Stimulated activated CD8-positive, alpha-beta memory T cell treated with anti-CD3 and anti-CD28 coated beads, Interleukin-7, amount 100 ng/mL, for 1 hour (primary cell): ENCODE measurements at places on chromosomes 3 and 15.

DNA sequence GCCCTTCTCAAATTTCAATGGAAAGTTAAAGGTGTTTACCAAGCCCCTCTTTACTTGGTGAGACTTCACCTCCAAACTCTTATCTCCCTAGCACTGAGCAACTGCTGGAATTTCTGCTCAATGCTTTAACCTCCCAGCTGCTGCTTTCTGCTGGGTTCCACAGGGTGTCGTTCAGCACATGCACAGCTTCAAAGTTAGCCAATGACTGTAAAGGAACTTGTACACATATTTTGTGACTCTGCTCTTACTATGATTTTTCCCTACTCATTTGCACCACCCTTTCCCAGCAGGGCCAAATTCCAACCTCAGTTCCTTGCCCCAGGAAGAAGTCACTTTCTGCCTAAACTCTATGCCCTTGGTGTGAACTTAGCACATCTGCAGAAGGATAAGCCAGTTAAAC is 89.7 kb downstream of the ULK4 start:
- no peak for DNase-seq

DNA sequence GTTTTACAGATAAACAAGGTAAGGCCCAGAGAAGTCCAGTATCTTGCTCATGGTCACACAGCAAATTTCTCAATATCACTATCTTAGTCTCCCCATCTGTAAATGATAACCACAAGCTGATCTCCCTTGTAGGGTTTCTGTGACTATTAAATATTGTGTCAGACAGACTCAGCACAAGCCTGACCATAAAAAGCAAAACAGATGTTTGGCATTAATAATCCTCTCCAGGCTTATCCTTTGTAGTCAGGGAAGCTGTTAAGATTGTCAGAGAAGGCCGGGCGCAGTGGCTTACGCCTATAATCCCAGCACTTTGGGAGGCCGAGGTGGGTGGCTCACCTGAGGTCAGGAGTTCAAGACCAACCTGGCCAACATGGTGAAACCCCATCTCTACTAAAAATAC is 173.2 kb upstream of the PRICKLE2 start:
- DNase-seq: no peak

DNA sequence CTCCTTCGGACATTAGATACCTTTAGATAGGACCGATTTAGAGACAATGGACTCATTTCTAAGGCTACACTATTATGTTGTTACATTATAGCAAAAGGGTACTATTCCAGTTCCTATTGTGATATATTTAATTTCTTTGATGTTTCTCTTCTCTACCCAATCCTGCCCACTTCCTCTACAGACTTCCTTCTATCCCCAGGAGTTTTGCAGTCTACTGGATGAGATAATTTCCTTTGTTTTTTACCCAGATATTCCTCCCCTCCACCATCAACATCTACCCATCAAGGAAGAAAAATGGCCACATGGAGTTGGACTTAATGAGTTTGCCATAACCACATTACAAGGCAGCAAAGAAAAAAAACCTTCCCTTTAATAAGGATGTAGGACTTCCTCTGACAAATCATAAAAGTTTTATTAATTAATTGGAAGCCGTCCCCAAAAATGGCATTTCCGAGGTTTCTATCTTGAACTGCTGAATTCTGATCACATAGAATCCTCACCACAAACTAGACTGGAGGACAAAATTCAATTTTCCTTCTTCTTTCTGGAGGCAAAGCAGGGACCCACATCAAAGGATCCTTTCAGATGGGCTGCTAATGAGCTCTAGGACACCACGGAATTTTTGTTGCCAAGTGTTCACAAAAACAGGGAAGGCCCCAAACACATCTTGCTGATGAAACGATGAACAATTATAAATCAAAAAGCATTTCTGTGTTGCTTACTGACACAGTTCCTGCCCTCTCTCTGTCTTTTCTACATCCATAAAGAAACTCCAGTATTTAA is 33.4 kb downstream of the FRMD4B start:
- DNase-seq: no peak

- DNase-seq: no peak
Observed at GRCh38 chr3:76456322-76456721, 583.6 kb upstream of the ROBO2 start.

DNA sequence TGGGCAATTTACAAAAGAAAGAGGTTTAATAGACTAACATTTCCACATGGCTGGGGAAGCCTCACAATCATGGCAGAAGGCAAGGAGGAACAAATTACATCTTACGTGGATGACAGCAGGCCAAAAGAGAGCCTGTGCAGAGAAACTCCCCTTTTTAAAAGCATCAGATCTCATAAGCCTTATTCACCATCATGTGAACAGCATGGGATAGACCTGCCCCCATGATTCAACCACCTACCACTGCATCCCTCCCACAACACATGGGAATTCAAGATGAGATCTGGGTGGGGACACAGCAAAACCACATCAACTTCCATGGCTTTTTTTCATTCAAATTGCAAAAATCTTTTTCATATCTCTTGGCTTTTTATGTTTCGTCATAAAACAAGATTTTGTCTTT is 67.6 kb upstream of the GADL1 start:
- DNase-seq: no peak

- no peak for DNase-seq
Observed at GRCh38 chr3:79245284-79246138, 522.3 kb downstream of the ROBO1 start.

- no peak for DNase-seq
Observed at GRCh38 chr3:151925419-151925818, 52.0 kb downstream of the SUCNR1 start.

DNA sequence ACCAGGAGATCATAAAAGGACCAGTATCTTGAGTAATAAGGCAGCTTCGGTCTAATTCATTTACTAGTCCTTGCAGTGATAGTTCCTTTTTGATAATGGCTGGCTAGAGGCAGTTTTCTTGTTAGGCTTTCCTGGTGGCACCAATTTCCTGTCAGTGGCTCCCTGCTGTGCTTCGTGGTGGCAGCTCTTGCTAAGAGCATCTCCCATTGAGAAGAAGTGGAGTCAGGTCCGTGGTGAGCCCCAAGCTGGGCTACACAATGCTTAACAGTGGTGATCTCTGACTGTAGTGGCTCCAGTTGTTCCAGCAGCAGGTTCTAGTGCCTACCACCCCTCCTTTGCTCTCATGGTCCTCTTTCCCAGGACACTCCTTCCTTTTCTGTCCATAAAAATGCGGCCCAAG is 111.2 kb downstream of the RAP2B start:
- DNase-seq: no peak

DNA sequence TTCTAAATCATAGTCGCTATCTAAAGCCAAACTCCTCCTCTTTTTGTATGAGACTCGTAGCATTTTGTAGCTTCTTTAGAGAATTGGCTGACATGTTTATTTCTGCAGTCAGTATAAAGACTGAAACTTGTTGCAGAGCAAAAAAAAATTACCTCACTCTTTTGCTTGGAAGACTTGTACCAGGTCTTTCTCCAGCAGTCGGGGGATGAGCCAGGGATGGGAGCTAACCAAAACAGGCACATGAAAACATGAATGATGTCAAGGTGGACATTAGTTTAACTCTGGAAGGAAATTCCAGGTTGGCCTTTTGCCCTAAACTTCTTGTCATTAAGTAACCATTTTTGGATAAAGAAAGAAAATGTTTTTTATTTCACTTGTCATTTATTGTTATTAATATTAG is 47.0 kb upstream of the SCAANT1 start:
- DNase-seq: no peak

DNA sequence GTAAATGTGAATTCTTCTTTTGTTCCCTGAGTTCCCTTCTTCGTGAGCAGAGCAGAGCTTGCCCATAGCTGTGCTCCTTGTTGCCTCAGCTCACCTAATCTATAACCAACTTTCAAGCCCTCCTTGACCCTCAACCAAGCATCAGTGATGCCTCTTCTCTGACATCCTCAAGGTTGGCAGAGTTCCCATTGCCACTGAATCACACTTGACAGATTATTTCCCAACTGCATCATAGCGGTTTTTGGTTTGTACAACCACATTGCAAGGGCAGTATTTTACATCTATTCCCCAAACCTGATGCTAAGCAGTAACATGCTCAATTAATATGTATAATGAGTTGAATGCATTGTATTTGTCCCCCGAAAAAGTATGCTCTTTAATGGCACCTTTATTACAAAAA is 133.0 kb upstream of the SNTN start:
- DNase-seq: no peak
